A549 treated with RU486 at 1 μM for 4 hours (cell line): ENCODE measurements at places on chromosomes 16 and 17. TPM values are rescaled to one million over a fixed set of nuclear protein-coding genes. Genes with fewer than 3 reads are reported as not detected.

The SPATA22 gene
- total RNA-seq: not detected in 5 replicates

The KRTAP4-9 gene
- not detected in 5 replicates for total RNA-seq

The GJC1 gene
- 31.8 to 39.3 TPM (median 36.7 TPM) in 5 replicates for total RNA-seq

The IRX6 gene
- total RNA-seq: not detected in 5 replicates

The OR3A3 gene
- not detected in 5 replicates for total RNA-seq

The TBC1D3E gene
- not detected in 5 replicates for total RNA-seq

The KRT9 gene
- total RNA-seq: not detected in 5 replicates

The C16orf96 gene
- not detected in 5 replicates for total RNA-seq

The CETP gene
- total RNA-seq: not detected in 5 replicates

The SPNS2 gene
- total RNA-seq: 5.8 to 14.1 TPM (median 11.2 TPM) in 5 replicates

The MT1F gene
- total RNA-seq: 10.9 to 16.8 TPM (median 11.8 TPM) in 5 replicates

The UBN1 gene
- 23.8 to 29.8 TPM (median 27.4 TPM) in 5 replicates for total RNA-seq

The BEAN1 gene
- 2.3 to 3.5 TPM (median 3.2 TPM) in 5 replicates for total RNA-seq

The ST6GALNAC2 gene
- total RNA-seq: 0.28 to 0.70 TPM (median 0.33 TPM) in 4 of 5 replicates, not detected in the other

The PYY gene
- 0.17 TPM in 1 of 5 replicates, not detected in the others for total RNA-seq

The VAT1L gene
- total RNA-seq: 0.03 TPM in 1 of 5 replicates, not detected in the others

The NPIPB9 gene
- total RNA-seq: 1.5 to 2.7 TPM (median 1.7 TPM) in 5 replicates

The C17orf50 gene
- total RNA-seq: 0.33 to 0.70 TPM (median 0.53 TPM) in 4 of 5 replicates, not detected in the other

The PMFBP1 gene
- 0.05 to 0.14 TPM (median 0.13 TPM) in 3 of 5 replicates, not detected in the others for total RNA-seq

The USH1G gene
- total RNA-seq: 0.07 TPM in 3 of 5 replicates, not detected in the others

The SIAH1 gene
- total RNA-seq: 12.2 to 16.3 TPM (median 15.3 TPM) in 5 replicates

The KREMEN2 gene
- 1.3 to 2.4 TPM (median 2.3 TPM) in 5 replicates for total RNA-seq

The TP53TG3C gene
- 0.15 to 0.33 TPM (median 0.31 TPM) in 3 of 5 replicates, not detected in the others for total RNA-seq

The TMEM204 gene
- total RNA-seq: not detected in 5 replicates

The TBX21 gene
- 0.10 TPM in 2 of 5 replicates, not detected in the others for total RNA-seq

The TBC1D3K gene
- total RNA-seq: not detected in 5 replicates

The UMOD gene
- not detected in 5 replicates for total RNA-seq

The SECTM1 gene
- total RNA-seq: 0.79 to 2.0 TPM (median 1.0 TPM) in 5 replicates

The GDPD1 gene
- 0.47 to 1.0 TPM (median 0.83 TPM) in 5 replicates for total RNA-seq

The CDH8 gene
- total RNA-seq: 0.15 to 0.51 TPM (median 0.36 TPM) in 5 replicates

The ZFPM1 gene
- total RNA-seq: 5.6 to 9.4 TPM (median 8.7 TPM) in 5 replicates

The MYH1 gene
- not detected in 5 replicates for total RNA-seq

The ENPP7 gene
- total RNA-seq: not detected in 5 replicates

The TSPOAP1 gene
- total RNA-seq: not detected in 5 replicates

The TMEM235 gene
- total RNA-seq: not detected in 5 replicates

The AKAP10 gene
- 16.7 to 22.4 TPM (median 21.9 TPM) in 5 replicates for total RNA-seq

The PCGF2 gene
- 33.9 to 64.1 TPM (median 57.3 TPM) in 5 replicates for total RNA-seq
